ENCODE measurements at places on chromosomes 3 and 15.

DNA sequence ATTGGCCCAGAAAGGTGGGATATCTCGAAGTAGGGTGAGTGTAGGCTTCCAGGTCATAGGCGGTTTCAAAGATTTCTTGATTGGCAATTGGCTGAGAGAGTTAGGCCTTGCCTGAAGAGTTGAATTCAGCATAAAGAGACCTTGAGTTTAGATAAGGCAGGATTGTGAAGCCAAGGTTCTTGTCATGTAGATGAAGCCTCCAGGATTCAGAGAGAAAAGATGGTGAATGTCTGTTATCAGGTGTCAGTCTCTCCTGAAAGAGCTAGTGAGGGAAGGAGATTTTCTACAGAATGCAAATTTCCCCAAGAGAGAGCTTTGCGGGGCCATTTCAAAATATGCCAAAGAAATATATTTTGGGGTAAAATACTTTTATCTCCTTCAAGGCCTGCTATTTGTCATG, 217.0 kb upstream of the TLE3 start:
- DNase-seq = no peak

DNA sequence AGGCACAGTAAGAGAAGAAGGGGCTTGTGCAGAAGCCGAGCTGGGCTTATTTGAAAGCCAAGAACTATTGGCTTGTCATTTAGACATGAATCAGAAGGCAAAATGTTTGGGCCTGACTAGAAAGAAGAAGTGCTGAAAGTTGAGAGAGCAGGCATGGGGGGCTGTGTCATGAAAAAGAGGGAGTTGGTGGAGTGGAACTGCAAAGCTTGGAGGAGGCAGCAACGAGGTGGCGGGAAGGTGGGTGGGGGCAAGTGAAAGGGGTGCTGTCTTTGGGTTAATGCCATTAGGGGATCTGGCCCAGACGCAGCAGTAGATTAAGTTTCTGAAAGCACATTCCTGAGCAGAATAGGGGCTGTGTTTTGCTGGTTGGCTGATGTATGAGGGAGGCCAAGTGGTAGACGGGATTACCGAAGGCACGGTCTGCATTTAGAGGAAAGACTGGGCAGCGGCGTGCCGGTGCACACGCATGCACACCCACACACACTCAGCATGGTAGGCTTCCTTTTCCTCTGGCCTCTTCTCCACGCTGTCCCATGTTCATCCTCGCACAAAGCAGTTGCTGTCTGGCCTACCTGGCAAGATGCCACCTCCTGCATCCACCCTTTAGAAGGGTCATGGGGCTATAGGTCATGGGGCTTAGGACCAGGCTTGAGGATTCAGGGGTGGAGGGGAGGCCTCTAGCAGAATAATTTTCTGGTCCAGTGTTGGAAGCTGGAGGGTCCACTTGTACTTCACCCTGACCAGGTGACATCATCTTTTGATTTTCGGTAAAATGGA, 43.0 kb downstream of the BOC start:
- peak; percentile 16 for DNase-seq

DNA sequence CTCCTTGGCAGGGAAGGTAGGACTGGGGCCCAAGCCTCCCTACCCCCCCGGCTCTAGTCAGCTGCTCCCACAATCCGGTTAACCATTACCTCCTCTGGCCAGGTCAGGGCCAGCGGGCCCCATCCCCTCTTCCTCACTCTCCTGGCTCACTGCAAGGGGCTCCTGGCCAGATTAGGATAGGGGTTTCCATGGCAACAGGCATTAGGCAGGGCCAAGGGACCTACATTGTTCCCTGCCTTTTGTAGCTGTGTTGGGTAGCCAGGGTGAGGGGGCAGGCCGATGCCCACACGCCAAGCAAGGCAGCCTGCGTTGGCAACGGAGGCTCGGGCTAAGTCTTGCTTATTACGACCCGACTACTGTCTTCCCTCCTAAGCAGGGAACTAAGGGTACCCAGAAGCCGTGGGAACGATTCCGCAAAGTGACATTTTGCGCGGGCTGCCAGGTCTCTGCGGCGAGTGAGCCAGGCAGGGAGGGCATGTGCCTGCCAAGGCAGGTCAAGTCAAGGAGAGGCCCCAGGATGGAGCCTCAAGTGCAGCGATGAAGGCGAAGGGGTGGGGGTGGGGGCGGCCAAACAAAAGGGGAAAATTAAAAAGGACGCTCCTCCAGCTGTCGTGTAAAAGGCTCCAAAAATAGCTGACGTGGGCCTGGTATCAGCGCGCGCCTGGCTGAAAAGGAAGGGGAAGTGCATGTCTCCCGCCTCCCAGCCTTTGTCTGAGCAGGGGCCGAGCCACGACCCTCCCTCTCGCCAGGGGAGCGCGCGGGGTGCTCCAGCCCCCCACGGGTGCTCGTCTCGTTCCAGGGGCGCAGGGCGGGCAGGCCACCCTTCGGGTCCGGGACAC, 919 bp downstream of the IDH2 start:
- DNase-seq = peak; percentile 89

DNA sequence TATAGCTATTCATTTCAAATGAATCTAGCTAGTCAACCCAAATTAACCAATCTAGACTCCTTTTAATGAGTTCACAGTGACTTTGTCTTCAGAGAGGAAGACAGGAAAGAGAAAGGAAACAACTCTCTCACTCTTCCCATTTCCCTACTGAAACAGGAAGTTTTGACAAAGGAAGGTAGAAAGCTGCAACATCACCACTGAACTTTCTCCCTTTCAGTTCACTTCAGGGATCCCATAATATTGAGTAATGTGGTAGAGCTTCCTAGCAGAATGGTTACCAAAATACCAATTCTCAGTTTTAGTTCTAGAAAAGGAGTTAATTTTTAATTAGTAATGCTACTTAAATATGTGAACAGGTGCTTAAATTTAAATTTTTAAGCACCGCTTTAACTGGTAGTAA, 7.5 kb downstream of the VPS13C start:
- DNase-seq = no peak
